Cardiac muscle cell (in vitro differentiated cells and primary cell): ENCODE measurements at places on chromosomes 5 and 9.
A peak's percentile ranks its signal among the peaks of the same experiment; 100 is the strongest.

- DNase-seq: peak; percentile 72
Measured at GRCh38 chr5:97266576-97266975, 83.5 kb upstream of the RIOK2 start.

GRCh38 chr5:142803428-142804125 lies 33.4 kb downstream of the ARHGAP26 start:
- peak; percentile 86 for DNase-seq

DNA sequence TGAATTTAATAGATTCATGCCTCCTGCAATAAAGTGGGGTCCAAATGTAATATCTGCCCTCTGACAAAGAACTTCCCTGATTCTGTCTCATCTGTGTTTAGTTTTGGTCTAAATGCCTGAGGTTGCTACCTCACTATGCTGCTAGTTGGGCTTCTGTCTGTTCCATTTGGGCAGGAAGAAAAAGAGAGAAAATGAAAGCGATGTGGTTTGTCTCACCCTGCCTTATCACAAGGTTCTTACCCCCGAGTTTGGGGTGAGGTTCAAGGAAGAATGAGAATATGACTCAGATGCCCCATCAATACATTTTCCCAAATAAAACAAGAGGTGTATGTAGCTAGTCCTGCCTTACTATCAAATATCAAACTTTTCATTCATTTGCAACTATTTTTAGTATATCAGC lies 132.1 kb upstream of the MTAP start:
- DNase-seq: no peak

DNA sequence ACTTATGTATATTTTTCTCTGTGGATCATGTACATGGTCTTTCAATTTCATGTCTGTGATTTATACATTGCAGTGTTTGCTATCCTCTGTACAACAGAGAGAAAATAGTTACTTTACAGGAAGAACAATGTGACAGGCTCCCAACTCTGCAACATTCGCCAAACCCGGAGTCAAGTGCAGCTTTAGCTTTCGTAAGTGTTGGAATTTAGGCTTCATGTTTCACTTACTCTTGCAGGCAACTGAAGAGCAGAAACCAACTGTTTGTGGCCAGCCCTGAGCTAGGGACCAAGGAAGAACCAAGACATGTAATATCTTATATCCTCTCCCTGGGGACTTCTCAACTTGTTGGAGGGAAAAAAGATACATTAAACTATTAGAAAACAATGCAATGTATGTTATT lies 147.9 kb downstream of the C5orf15 start:
- DNase-seq: peak; percentile 73

DNA sequence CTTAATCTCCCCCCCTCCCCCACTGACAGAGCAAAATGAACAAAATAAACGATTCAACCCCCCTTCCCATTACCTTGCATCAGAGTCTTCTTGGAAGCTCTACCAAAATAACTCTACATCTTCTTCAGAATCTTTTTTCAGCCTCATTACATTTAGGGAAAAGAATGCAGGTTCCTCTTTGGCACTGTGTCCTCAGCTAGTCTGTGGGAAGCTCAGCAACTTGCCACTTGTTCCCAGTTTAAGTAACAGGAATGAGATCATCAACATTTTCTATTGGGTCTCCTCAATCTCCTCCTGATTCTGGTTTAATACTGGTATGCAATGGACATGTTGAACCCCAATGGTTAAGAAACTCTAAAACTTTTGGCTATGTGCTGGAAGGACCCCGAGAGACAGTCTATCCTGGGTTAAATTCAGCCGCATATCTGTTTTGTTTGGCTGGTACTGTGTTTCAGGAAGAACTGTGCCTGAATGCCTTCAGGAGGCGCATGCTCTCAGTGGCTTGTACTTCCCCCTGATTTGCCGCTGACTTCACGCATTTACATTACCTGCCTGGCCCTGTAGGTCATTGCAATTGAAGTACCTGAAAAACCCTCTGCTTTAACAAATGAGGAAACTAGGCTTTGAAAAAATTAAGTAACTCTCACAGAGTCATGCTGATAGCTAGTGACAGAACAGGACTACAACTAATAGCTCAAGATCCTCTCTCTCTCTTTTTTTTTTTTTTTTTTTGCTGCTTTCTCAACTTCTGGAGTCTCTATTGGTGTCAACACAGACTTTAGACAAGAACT lies 78.1 kb upstream of the HMHB1 start:
- DNase-seq: no peak

DNA sequence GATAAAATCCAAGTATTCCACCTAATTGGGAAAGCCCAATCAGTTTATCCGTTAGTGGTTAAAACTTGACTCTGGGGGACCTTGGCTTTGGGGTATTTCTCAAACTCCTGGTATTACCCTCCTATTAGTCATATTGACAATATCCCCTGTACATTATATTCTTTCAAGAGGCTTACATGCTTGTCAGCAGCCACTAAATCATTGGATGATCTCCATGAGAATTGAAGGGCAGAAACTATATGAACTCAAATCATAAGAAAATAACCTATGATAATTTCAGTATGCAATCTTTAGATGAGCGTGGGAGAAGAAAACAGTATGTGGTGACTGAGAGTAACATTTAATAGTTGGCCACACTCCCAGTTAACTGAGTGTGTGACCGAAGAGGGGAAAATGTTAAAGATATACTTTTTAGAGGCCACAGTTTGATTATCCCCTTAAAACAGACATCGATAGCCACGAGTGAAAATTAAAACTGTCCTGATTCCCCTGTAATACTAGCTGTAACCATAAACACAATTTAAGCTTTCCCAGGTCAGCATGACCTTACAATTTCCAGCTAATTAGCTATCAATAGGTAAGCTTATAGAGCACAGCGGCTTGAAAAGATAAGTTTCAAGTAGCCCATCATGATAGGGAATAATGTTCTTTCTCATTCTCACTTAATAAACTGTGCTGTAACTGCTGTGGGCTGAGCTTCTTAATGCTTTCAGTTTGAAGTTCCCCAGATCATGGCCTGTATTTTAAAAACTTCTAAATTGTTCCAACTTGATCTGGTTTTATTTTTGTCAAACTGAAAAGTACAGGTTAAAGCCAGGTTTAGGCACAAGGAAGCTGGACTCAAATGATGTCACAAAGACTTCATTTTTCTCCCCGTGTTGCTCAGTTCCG lies 58.6 kb downstream of the PUM3 start:
- peak; percentile 36 for DNase-seq

GRCh38 chr9:122056484-122056883 lies 36.6 kb downstream of the TTLL11 start:
- DNase-seq: no peak

DNA sequence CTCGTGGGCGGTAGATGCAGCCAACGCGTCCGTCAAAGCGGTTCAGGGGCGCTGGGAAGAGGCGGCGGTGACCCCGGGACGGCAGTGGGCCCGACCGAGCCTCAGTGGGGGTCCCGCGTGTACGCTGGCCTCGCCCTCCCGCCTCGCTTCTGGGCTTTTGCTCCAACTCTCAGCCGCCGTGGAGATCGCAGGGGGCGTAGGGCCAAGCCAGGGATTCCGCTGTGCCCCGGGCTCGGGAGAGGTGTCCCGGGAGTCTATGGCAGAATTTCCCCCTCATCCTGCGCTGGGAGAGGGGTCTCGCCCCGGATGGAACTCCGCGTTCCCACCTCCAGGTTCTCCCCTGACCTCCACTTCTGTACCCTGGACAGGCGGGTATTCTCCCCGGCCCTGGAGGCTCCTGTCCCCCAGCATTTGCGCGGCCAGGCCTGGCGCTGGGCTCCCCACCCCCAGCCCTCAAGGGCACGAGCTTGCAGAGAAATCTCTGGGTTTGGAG lies 131.9 kb downstream of the MRPL36 start:
- no peak for DNase-seq

- no peak for DNase-seq
Measured at GRCh38 chr9:87611776-87612175, 114.1 kb downstream of the DAPK1 start.

GRCh38 chr9:96345551-96345950 lies 38.0 kb downstream of the SLC35D2 start:
- DNase-seq: no peak

GRCh38 chr5:178463321-178464155 lies 126.7 kb downstream of the COL23A1 start:
- no peak for DNase-seq

GRCh38 chr5:163532171-163533084 lies 27.0 kb downstream of the MAT2B start:
- no peak for DNase-seq

DNA sequence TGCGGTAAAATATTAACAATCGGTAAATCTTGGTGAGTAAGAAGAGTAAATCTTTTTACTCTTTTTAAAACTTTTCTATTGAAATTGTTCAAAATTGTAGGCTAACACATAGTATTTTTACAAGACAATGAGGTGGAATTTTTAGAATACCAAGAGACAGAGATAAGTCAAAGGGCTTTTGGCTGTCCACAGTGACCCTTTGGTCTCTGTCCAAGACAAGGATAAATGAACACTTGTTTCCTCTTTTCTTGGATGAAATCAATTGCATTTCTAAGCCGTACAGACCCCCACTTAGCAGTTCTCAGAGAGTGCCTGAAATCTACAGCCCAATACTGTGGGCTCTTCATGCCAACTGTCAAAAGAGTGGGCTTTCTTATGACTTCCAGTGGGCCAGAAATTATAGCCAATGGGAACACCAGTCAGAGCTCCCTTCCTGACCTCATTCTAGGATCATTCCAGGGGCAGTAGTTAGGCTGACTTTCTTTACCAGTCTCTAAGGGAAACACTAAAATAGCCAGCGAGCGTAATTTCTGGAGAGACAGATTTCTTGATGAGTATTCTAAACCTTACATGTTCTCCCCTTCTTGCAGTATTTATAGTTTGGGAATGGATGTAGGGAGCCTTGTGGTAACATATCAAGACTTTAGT lies 74.1 kb downstream of the GALNT10 start:
- DNase-seq: no peak

GRCh38 chr5:80246001-80246758 lies 9.7 kb downstream of the SERINC5 start:
- DNase-seq: no peak

DNA sequence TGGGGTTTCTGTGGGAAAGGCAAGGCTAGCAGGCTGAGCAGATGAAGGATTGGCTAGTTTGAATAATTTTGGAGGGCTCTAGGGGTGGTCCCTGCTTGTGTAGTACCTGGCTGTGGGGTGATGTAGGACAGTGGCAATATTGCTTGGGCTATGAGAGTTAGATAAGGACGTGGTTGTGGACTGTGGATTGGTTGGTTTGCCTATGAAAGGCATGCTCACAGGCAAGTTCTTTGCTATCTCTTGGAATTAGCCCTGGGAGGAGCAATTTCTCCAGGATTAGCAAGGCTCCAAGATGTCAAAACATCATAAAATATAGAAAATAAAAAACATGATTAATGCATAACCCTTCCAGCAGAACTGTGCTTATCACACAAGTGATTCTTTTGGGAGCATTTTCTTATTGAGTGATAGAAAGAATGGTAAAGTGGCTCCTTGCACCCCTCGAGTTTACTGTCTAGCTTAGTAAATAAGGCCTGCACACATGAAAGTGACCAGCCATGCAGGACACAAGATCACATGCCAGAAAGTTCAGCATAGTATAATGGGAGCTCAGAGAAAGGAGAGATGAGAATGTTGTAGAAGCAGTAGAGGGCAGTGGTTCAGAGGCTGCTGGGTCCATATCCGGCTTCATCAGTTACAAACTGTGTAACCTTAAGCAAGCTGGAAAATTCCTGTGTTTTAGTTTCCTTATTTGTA lies 13.8 kb downstream of the AOPEP start:
- no peak for DNase-seq

- peak; percentile 43 for DNase-seq
Measured at GRCh38 chr5:37771203-37771611, 68.6 kb downstream of the GDNF start.

GRCh38 chr9:25678147-25678666 lies at the start of gene TUSC1:
Gene TUSC1 (minus strand): TSS chr9:25678444. CDS start chr9:25678312, 132 bp downstream.
- DNase-seq: peak; percentile 90

GRCh38 chr9:106969696-106970095 lies 106.7 kb downstream of the ZNF462 start:
- DNase-seq: peak; percentile 31

DNA sequence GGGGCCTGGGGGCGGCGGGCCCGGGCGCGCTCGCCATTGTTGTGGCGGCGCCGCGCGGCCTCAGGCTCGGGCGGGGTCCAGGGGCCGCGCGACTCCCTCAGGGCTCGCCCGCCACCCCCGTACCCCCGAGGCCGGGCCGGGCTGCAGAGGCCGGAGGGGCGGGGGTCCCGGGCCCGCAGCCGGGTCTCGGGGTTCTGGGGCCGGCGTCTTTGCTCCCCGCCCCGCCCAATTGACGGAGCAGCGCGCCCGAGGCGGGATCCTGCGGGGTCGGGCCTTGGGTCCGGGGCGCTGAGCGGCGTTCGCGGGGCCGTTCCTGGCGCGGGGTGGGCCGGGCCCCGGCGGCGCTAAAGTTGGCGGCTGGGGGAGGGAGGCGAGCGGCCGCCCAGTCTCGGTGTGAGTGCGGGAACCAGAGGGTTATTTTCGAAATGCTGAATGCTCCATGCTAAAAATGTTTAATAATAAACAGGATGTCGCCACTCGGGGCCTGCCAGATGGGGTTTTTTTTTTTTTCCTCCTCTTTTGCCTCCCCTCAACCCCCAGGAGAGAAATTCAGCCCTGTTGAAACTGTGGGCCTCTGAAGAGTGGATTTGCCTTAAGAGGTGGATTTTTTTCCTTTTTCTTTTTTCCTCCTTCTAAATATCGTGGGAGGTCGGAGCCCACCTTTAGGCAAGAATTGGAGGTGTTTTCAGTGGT lies 724 bp downstream of the PRRC2B start:
- DNase-seq: peak; percentile 54

- DNase-seq: no peak
Measured at GRCh38 chr9:138045541-138046490, 168.2 kb downstream of the CACNA1B start.

GRCh38 chr5:151038801-151039238 lies 18.4 kb downstream of the GPX3 start:
- no peak for DNase-seq

DNA sequence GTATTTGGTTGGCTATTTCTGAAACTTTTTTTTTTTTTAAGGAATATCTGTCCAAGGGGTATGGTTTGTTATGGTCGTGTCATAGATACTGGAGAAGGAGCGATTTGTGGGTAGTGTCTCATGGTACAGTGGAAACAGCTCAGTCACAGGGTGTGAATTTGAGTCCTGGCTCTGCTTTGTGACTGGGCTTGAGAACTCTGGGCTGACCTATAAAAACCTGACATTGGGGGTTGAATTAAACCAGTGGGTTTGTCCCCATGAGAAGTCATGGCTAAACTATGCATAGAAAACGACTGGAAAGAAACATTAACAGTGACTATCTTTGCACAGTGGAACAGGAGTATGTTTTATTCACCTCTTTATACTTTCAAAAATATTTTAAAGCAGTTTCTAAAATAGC lies 54.7 kb downstream of the MACROH2A1 start:
- DNase-seq: no peak

DNA sequence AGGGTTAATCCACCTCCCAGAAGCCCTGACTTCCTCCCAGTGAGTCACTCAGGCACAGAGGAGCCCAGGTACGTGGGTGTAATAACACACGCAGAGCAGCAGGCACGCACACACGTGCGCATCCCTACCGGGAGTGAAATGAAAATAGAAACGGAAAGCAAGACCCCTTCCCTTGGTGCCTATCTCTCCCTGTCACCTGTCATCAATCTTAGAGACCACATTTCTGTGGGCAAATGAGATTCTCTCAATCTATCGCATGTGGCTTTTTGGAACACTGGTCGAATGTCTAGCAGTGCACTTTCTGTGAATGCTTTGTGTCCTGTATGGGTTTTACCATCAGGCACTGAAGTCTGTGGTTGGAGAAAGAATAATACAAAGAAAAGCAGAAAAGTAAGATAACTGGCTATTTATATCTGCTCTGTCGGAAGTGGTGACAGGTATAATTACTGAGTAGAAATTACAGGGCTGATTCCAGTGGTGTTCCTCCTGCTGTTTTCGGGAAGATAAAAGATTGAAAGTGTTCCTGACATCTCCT lies 137.7 kb upstream of the GRIA1 start:
- peak; percentile 45 for DNase-seq

GRCh38 chr9:107373809-107374208 lies 90.7 kb downstream of the RAD23B start:
- DNase-seq: no peak
